GM19239 (cell line): ENCODE measurements at places on chromosomes 1 and 21.

GRCh38 chr1:178633056-178633455 lies 92.0 kb upstream of the RALGPS2 start:
- DNase-seq: no peak

DNA sequence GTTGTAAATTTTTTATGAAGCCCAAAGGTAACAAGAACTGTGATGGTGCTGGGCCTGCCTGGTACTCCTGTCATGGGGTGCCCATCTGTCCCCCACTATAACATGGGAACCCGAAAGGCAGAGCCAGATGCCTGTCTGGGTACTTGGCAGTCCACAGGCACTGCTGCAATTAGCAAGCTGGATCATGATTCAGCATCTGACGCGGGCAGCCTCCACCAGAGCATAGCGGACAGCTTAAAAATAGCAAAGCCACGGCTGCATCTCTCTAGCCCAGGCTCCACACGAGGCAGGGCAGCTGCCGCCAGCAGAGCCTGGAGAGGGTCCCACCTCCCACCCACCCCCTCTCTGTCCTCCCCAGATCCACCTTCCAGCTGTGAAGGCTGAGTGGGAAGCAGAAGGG lies 22.9 kb downstream of the SUSD4 start:
- no peak for DNase-seq

GRCh38 chr1:14413819-14414490 lies 184.5 kb upstream of the KAZN start:
- no peak for DNase-seq

GRCh38 chr1:244992833-244993232 lies 128.5 kb upstream of the HNRNPU start:
- no peak for DNase-seq

DNA sequence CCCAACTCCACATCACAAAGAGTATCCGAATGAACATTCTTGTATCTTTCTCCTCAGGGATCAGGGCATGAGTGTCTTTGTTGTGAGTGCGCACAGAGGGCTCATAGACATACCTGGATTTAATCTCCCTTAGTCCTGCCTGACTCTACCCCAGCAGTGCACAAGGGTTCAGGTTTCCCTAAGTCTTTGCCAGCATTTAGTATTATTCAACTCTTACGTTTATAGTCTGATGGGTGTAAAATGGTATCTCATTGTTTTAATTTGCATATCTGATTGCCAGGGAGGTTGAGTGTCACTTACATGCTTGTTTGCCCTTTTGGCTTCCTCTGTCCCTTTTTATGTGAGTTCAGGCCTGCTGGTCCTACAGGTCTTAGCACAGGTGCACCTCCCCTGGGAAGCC lies 49.5 kb downstream of the FOXD2 start:
- no peak for DNase-seq

DNA sequence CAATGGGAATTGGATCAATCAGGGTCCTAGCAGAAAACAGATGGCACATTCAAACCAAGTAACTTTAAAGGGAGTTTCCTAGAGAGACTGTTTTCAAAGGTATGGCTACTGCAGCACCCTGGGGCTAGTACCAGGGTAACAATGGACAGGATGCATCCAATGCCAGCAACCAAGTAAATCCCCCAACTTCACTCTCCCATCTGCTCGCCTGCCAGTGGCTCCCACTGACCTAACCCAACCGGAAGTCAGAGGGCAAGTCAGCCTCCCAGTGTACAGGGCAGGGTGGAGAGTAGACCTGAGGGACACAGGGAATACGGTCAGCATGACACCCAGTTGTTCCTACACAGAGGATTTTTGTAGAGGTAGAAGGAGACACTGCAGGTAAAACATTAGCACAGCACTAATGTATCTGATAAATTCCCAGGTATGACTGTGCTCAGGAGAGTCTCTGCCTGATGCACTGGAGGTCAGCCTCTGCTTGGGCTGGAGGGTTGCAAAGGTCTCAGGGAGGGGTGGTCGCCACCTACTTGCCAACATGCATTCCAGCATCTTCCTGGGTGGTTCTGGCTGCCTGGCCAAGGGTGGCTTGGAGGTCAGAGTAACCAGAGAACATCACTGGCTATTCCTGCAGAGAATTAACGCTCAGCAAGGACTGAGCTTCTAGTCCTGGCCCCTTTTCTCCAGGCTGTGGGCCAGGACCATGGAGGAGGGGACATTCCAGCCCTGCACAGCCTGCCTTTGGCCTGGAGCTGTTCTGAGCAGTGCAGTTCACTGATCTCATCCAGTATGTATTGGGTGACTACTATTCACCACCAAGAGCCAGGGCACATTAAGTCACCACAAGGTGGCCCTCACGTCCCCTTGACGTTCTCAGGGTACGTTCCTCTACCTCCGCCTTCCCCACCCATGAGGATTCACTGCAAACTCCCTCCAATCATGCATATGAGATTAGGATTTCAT lies 5.1 kb upstream of the GJA4 start:
- DNase-seq: no peak

DNA sequence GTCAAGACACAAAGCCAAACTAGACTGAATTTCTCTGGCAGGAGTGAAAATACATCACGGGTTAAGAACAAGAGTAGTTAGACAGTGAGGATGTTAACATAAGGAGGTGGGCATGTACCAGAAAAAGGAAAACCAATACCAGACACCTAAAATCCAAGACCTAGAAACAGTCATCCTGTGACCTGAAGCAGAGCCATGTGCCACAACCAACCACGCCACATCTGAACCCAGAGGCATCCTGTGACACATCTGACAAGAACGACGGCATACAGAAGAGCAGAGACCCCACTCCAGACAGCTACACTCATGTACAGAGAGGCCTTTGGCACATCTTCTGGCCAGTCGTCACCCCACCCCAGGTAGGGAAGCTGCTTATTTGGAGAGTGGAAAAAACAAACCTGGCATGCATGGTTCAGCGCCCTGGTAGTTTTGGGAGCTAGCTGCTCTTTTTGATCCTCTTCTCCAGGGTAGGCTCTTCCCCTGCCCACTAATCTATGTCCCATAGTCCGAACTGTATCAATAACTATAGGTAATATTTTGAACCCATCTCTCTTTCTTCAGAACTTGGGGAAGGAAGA lies 72.1 kb downstream of the SLC45A1 start:
- no peak for DNase-seq

DNA sequence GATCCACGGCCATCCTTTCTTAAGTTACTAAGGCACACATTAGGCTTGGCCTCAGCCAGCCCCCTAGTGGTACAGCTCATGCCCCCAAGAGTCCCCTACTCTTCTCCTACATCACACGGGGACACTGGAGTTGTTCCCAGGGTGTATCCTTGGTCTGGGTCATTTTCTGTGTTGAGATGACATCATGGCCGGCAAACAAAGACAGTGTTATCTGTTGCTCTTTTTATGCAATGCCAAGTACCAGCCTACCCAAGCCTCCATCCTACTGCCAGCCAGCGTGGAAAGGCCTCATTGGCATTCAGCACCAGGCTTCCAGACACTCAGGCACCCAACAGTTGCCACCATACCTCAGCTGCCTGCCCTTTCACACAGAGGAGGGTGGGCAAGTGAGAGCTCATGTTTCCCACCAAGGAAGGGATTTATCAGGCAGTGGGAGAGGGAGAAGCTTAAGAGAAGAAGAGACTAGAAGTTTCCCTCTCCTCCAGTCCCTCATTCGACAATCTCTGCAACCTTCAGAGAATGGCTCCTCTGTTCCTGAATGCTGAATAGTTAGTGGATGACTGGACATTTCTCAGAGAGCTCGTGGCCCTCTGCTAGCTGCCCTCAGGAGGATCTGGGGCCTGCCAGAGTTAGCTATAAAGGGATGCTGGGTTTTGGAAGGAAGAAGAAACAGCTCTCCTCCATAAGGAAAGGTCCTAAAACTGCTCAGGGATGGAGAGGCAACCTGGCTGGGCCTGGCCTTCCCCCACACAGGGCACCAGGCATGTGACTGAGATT lies 17.7 kb downstream of the CBR1 start:
- no peak for DNase-seq
